Stimulated activated CD8-positive, alpha-beta memory T cell treated with anti-CD3 and anti-CD28 coated beads, Interleukin-12 subunit alpha, Interleukin-12 subunit beta, amount 100 ng/mL, for 4 hours (primary cell): ENCODE measurements at places on chromosomes 12 and 14.

GRCh38 chr12:45648070-45648469 lies 81.4 kb upstream of the ARID2 start:
- no peak for DNase-seq

DNA sequence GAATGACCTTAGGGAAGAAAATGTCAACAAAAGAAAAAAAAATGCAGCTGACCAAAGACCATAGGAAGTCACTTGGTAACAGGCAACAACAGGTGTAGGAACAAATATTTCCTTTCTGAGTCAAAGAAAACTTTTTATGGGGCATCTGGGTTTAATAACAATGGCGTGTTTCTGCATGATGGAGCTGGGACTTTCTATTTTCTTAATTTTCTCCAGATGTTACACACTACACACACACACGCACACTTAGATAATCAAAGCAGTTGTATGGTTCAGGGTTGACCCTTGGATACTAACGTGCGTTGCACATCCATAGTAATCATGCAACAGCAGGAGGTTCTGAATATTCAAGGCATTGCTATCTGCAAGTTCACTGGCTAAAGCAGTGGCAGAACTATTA lies 47.9 kb upstream of the NTF3 start:
- DNase-seq: no peak

GRCh38 chr12:122747224-122748135 lies 5.1 kb upstream of the DENR start:
- DNase-seq: no peak

DNA sequence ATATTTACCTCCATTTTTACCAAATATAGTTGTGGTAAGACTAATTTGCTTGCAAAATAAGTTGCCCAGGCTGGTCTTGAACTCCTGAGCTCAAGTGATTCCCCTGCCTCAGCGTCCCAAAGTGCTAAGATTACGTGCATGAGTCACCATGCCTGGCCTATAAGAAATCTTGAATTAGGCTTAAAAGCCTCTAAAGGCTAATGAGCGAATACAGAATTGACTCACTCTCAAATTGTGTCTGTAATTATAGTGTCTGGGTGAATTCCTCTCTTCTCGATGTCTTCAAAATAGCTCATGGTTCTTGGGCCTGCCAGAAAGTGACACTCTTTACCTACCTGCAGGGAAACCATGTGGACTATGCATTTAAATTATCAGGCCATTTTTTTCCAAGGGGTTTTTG lies 403.5 kb downstream of the SLC16A7 start:
- DNase-seq: no peak

- no peak for DNase-seq
These were observed 8.5 kb upstream of the PRKAB1 start for GRCh38 chr12:119659289-119659897.

- DNase-seq: no peak
These were observed 88.5 kb downstream of the GXYLT1 start for GRCh38 chr12:42056130-42056529.

- DNase-seq: no peak
These were observed 50.8 kb downstream of the PTPRQ start for GRCh38 chr12:80494836-80495235.

DNA sequence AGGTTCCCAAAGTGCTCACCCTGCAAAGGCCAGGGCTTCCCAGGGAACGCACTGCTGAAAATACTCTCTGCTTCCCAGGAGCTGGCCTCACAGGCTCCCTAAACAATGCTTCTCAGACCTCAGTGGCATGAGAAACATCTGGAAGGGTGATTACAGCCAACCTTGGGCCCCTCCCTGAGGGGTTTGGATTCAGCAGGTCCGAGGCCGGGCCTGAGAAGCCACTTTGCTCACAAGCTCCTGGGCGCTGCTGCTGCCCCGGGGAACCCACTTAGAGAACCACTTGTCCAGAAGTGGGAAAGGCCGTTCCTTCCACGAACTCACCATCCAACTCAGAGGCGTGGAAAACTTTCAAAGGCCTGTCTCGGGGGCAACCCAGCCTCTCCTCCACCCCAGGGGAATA lies 130.5 kb downstream of the PIWIL1 start:
- no peak for DNase-seq

DNA sequence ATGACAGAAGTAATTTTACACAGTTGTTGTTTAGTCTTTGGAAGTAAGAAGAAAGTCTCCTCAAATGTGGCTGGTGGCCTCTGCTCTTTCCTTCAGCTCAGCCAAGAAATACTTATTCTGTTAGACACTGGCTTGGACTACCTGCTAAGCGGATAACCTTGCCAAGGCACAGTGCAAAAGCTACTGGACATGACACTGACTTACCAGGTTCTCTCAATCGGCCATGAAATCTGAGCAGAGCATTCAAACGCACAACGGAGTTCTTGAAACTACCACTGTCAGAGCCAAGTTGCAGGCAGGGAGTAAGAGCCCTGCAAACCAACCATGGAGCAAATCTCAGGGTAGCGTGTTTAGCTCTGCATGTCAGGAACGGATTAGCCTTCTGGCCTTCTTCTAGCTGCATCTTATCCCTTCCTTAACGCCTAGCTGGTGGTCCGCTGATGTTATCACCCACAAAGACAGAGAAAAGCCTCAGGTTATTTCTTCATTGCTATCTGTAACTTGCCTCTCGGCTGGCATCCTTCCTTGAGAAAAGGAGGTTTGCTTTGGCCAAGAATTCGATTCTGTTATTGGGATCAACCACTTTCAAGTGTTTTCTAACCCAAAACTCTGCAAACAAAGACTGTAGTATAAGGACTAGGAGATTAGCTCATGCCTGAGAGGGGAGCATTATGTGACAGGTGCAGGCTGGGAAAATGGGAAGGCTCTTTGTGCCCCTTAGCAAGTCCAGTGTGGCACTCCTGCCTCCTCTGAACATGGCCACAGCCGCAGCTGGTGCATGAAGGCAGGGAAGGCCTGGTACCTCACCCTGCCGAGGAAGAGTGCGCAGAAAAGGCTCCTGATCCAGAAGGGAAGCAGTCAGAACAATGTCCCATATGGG lies 223.4 kb downstream of the GLT1D1 start:
- no peak for DNase-seq

DNA sequence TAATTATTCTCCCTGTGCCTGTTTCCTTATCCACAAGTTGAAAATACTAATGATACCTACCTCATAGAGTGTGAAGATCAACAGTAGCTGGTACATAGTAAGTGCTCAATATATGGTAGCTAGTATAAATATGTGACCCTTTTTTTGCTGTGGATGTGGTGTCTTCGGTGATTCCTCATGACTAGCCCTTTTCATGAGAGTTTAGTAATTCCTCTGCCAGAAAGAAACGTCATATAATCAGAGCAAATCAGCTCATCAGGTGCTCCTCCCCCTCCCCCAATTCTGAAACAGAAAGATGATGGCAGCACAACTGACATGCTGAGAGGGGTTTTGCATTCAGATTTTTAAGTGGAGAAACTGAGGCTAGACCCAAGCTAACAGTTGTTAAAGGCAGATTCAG lies 210.8 kb downstream of the SLC41A2 start:
- DNase-seq: no peak

- no peak for DNase-seq
These were observed at the start of gene SERPINA5 for GRCh38 chr14:94581127-94581999. SERPINA5 (plus strand) TSS chr14:94581426; CDS start chr14:94587363, 5,937 bp downstream.

DNA sequence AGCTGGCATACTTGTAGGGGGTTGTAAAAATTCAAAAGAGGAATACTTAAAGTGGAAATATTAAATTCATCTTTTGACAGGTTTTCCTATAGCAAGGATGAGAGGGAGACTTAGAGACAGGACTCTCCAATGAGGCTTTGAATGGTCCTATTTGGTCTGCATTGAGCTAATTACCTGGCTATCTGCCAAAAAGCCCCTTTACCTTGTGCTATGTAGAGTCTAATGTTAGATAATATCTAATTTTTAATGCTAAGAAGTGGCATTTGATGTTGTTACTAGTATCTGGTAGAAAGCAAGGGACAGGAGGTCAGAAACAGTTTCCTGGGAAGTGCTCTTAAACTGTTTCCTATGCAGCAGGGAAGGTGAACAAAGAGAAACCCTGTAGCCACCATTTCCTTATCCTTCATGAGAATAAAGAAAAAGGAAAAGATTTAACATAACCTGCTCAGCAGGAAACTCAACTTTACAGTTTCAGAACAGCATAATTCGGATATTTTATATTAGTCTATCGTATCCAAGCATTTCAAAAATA lies 550.0 kb downstream of the SOX5 start:
- no peak for DNase-seq

- DNase-seq: no peak
These were observed 236.5 kb upstream of the ATP2B1 start for GRCh38 chr12:89945123-89945522.
